Renal cortical epithelial cell (primary cell): ENCODE measurements at places on chromosomes 4 and X. TPM values are rescaled to one million over a fixed set of nuclear protein-coding genes. Genes with fewer than 3 reads are reported as not detected.

- DNase-seq, result no peak
Measured at GRCh38 chrX:126670258-126670657, 117.6 kb upstream of the DCAF12L1 start.

The AWAT2 gene
- not detected in 2 replicates for total RNA-seq

The EPGN gene
- 5.3 and 22.7 TPM in 2 replicates for total RNA-seq

GRCh38 chrX:153245288-153245731, 66.2 kb downstream of the MAGEA1 start:
- peak; percentile 15 for DNase-seq

GRCh38 chrX:46582325-46582724, 8.8 kb downstream of the CHST7 start:
- DNase-seq, result no peak

GRCh38 chr4:102809190-102809589, 18.2 kb downstream of the UBE2D3 start:
- no peak for DNase-seq

GRCh38 chr4:77375866-77376607, 219.0 kb downstream of the CCNG2 start:
- DNase-seq, result no peak

DNA sequence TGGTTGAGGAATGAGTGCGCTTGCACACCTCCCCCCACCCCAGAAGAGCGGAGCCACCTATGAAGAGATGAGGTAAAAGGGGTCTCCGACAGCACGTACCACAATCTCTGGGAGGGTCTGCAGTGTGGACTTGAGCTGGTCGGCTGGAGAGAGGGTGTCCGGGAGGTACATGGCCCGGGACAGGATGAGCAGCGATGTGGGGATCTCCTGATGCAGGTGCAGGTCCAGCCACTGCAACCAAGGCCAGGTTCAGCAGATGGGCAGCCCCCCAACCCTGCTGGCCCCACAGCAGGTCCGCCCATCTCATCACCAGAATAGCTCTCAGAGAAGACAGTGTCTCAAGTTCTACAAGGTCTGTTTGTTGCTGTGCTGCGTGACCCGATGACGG, 30.4 kb downstream of the FGFR3 start:
- no peak for DNase-seq

DNA sequence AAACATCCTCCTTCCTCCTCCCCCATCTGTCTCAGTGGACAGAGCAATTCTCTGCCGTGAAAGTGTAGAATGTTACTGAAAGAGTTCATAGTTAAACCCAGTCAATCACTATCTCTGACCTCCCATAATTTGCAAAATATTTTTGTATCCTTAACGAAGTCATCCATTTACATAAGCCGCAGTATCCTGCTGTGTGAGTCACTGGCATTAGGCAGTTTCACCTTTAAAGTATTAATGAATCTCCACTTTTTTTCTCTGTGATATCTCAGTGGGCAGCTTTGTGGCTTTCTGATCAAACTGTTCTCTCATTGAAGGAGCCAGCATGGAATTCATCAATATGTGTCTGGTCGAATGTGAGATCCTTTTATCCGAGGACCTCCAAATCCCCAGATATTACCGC, 678.6 kb upstream of the TENM3 start:
- no peak for DNase-seq

The CXCR3 gene
- total RNA-seq, result not detected in 2 replicates

DNA sequence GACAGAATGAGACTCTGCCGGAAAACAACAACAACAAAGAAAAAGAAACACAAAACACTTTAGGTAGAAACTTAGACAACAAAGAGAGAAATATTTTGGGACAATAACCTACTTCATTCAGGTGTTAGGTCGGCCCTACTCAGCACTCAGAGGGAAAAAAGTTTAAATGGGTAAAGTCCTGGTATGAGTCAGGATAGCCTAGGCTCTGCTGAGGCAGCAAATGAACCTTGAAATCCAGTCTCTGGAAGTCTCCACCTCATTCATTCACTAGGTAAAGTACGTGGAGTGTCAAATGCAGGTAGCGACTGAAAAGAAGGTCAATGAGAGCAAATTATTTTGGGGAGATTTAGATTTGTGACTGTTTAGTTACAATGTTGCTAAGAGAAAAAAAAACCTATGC, 127.4 kb downstream of the FHDC1 start:
- DNase-seq, result peak; percentile 40

GRCh38 chr4:31655328-31655727, 935.2 kb downstream of the PCDH7 start:
- peak; percentile 16 for DNase-seq

The GAGE12G gene
- total RNA-seq, result not detected in 2 replicates

DNA sequence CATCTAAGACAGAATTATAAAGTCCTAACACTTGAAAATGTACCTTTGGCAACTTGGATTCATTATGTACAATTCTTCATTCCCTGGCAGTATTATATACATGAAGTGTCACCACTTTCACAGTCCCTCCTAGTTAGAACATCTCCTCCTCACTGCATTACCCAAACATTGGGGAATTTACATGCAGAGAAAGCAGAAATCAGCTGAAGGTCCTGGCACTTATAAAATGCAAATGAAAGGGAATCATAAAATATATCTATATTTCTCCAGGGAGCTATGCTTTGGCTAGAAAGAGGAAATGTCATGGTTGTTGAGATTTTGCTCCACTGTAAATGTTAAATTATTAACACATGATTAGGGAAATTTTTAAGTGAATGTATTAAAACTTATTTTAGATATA, 835.6 kb upstream of the SLIT2 start:
- DNase-seq, result no peak

- DNase-seq, result no peak
Measured at GRCh38 chrX:136205882-136206380, 45.3 kb downstream of the MAP7D3 start.

DNA sequence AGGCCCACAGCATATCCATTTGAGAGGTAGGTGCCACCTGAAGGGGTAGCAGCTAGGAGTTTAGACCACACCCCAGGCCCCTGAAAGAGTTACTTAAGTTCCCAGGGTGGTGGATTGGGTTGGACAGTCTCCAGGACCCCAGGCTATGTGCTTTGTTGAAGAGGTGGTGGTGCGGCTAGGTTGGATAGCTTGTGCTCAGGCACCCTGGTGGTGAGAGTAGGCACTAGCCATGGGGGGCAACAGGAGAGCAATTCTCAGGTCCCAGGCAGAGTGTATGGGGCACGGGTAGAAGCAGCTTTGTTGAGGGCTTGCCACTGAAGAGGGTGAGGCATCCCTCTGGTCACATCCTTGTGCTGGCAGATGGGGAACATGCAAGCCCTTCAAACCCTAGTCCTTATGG, 5.6 kb downstream of the PF4 start:
- DNase-seq, result no peak

- no peak for DNase-seq
Measured at GRCh38 chr4:8427262-8427661, 13.3 kb downstream of the ACOX3 start.

DNA sequence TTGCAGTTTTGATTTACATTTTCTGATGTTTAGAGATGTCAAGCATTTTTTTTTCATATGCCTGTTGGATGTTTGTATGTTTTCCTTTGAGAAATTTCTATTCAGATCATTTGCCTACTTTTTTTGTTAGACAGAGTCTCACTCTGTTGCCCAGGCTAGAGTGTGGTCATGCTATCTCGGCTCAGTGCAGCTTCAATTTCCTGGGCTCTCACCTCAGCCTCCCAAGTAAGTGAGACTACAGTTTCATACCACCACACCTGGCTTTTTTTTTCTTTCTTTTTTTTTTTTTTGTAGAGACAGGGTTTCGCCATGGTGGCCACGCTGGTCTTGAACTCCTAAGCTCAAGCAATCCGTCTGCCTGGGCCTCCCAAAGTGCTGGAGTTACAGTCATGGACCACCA, 291.7 kb downstream of the SLITRK2 start:
- no peak for DNase-seq

DNA sequence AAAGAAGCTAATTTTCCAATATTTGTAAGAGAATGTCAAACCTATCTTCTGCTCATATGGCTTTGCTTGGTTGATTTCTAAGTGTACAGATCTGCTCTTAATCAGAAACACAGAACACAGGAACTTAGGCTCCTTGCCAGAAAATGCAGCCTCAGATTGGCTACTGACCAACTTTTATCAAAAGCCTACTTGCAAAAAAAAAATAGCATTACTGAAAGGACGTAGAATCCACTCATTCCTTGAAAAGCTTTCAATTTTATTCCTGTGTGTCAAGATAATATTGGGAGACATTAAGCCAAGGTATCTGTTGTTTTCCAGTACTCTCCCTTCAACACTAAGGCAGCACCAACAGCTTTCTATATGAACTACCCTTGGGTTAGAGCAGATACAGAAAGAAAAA, 127.6 kb upstream of the INTU start:
- peak; percentile 74 for DNase-seq

The HSD17B10 gene
- 72.0 and 82.8 TPM in 2 replicates for total RNA-seq

- DNase-seq, result no peak
Measured at GRCh38 chr4:79886557-79886956, 186.5 kb downstream of the ANTXR2 start.

- DNase-seq, result no peak
Measured at GRCh38 chrX:129614481-129615255, 40.1 kb downstream of the APLN start.

- DNase-seq, result no peak
Measured at GRCh38 chr4:79027656-79028055, 88.4 kb upstream of the PAQR3 start.

The SRP72 gene
- total RNA-seq, result 69.8 and 125 TPM in 2 replicates

DNA sequence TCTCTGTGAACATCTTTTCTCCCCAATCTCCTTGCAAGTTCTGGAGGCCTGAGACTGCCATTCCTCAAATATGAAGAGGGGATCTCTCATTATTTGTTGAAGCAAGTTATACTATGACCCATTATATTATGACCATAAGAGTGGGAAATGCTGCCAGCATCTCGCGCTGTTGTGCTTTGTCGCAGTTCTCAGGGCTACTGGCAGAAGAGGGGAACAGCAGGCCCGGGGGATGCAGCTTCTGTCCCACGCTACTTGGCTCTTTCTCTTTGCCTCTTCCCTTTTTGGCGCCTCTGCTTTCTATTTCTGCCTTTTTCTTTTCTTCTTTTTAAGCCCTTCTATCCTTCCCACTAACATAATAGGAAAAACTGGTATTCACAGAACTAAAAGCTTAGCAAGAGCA, 64.2 kb downstream of the GEMIN8 start:
- DNase-seq, result no peak

DNA sequence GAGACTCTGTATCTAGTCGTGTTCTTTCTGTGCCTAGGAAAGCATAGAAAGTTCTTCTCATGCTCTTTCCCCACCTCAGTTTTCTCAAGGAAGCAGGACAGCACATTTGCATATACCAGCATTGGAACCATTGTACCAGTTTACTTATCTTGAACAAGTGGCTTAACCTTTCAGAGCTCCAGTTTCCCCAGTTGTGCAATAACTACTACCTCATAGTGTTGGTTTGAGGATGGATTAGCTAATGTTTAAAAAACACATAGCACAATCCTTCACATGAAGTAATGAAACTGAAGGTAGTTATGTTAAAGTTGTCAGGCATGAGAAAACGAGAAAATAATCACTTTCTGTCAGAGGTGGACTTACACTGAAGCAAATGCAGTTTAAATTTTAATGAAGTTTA, 92.2 kb upstream of the H2AZ1 start:
- peak; percentile 98 for DNase-seq

GRCh38 chr4:73034896-73035295, 34.6 kb downstream of the COX18 start:
- DNase-seq, result no peak

DNA sequence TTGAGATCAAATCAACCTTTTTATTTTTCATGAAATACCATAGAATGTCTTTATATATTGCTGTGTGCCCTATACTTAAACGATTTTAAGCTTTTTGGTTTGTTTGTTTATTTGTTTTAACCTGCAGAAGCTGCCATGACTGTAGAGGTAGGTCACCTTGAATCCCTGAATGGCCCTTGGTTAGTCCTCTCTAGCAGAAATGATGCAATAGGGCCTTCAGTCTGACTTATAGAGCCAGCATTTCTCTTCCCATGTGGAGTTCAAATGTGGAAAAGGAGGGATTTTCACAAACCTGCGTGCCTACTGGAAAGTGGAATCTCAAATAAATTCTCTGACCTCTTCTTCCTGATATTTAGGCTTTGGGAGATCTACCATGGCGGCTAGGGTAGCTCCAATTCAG, 327.9 kb downstream of the MAPK10 start:
- no peak for DNase-seq

- no peak for DNase-seq
Measured at GRCh38 chr4:153156263-153156662, 48.0 kb upstream of the TRIM2 start.

DNA sequence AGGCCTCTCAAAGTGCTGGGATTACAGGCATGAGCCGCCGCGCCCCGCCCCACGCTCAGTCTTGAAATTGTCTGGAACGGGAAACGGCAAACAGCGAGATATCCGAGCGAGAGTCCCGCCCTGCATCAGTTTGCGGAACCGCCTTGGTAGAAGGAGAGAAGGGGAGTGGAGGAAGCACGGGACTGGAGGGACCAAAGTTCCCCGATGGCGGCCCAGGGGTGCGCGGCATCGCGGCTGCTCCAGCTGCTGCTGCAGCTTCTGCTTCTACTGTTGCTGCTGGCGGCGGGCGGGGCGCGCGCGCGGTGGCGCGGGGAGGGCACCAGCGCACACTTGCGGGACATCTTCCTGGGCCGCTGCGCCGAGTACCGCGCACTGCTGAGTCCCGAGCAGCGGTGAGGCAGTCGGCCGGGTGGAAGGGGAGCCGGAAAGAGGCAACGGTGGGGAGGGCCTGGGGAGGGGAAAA, at the start of gene BST1:
BST1 (plus strand) TSS at position 125 of the 463 bp plus-strand sequence; CDS start at position 205, 80 bp downstream.
- no peak for DNase-seq

The ADAMTS3 gene
- total RNA-seq, result 15.9 and 22.1 TPM in 2 replicates

The TSR2 gene
- 7.8 and 20.9 TPM in 2 replicates for total RNA-seq

The SYP gene
- total RNA-seq, result 0.10 and 0.52 TPM in 2 replicates

- DNase-seq, result no peak
Measured at GRCh38 chrX:1421433-1422134, 29.7 kb upstream of the SLC25A6 start.

The CACNA1F gene
- total RNA-seq, result 0.05 TPM in 1 of 2 replicates, not detected in the other

The IBSP gene
- total RNA-seq, result not detected in 2 replicates

The SLC38A5 gene
- 27.7 and 53.7 TPM in 2 replicates for total RNA-seq

GRCh38 chr4:51831133-51831532, 11.8 kb upstream of the DCUN1D4 start:
- DNase-seq, result peak; percentile 37

The CXCL6 gene
- 139 and 159 TPM in 2 replicates for total RNA-seq

GRCh38 chr4:7192252-7193029, at the start of gene SORCS2:
SORCS2 (plus strand) TSS chr4:7192538.
- DNase-seq, result no peak

DNA sequence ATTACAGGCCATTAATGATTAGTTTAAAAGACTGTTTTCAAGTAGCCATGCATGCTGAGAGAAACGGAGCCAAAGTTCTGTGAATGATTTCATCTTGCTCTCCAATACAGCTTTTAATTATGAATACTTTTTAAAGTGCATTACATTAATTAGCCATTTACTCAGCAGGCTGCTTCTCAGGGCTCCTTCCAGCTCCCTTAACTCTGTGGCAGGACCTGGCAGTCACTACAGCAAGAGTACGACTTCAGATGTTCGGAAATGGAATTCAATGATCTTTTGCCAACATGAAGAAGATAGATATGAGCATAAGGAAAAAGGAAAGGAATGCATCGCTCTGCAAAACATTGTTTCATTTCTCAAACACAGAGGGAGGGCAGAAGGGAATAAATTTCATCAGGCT, 987.2 kb downstream of the PDHA2 start:
- DNase-seq, result no peak

GRCh38 chr4:166140951-166141350, 267.9 kb downstream of the TLL1 start:
- DNase-seq, result no peak
